HS-27A (cell line): ENCODE measurements at places on chromosomes 1 and 21.

DNA sequence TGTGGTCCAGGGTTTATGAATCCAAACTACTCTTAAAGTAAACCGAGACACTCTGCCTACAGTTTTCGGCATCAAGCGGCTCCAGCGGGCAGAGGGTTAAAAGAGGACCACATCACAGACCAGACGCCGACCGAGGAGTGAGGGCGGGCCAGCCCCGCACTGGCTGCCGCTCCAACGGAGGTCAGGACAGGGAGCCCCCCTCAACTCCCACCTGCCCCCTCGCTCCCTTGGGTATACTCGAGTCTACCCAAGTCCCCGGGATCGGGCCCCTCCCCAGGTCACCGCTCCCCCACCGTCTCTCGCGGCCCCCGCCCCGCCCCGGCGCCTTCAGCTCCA, 312 bp downstream of the ARNT start:
- DNase-seq: peak; percentile 22

DNA sequence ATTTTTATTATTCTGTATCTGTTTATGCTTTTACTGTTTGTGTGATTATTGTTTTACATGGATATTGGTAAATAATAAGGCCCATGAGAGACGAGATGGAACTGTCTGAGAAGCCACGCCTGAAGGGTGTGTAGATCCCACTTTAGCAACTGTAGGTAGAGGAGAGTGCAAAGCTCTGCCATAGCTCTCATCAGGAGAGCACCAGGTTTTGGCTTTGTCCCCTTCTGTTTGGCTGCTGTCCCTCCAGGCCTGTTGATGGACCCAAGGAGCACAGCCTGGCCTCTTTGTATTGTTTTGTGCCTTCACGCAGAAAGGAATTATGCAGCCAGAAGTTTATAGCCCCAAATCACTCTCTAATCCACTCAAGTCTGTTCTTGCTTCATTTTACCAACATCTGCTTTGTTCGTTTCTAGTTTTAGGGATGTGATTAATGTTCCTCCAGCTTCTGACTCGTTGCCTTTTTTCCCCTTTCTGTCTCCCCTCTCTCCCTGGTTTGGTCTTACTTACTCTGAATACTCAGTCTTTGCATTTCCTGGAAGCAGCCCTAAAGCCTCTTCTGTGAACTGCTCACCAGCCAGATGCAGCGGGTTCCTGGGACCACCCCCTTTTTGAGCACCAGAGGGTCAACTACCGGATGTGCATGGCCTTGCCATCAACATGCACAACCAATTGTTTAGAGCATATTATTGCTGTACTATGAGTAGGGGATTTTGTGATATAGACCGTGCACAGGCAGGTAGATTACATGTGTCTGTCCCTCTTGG, 127.3 kb downstream of the HHAT start:
- DNase-seq: no peak

- no peak for DNase-seq
These were observed 37.5 kb downstream of the ELAPOR1 start for GRCh38 chr1:109151146-109151990.

DNA sequence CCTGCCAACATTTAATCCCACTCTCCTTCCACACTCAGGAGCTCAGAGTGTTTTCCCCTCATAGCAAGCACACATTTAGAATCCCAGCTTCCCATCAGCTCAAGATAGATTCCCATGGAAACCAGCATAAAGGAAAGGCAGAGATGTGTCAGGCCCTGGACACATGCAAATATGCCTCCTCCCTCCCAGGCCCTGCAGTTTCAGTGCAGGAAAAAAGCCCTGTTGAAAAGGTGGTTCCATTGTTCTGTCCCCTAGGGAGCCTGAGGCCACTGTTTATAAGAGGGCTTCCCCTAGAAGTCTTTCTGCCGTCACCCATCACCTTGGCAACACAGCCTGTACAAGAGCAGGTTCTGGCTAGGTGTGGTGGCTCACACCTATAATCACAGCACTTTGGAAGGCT, 3.6 kb downstream of the CACNA1S start:
- DNase-seq: no peak
